T-helper 17 cell (primary cell): ENCODE measurements at places on chromosomes 5 and 9.

GRCh38 chr5:142618130-142618523, 67.8 kb downstream of the FGF1 start:
- no peak for DNase-seq

DNA sequence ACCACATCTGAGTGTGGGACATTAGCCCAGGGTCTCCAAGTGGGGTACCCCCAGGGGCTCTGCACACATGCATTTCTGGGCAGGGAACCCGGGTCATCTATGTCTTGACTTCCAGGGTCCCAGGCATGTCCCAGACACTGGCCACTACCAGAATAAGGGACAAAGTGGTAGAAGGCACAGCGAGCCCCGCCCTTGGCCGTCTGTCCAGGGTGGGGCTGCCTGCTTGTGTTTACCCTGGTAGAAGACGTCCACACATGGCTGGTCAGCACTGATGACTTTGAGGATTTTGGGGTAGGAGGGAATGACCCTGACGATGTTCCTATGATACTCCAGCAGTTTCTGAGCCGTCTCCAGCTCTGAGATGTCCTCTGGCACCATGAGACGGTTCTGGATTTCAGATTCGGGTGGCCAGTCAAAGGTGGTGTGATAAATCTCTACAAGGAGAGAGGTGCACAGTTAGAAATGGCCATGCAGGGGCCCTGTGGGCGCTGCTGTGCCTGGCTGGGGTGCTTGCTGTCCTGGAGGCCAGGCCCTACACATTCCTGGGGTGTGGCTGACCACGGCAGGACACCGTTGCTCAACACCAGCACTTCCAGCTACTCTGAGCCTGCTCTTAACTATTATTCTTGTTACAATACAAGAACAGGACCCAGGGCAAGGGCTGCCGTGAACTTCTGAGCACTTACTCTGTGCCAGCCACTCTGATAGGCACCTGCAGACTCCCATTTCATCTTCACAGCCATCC, 51.3 kb downstream of the AK8 start:
- DNase-seq, result no peak

- no peak for DNase-seq
Measured at GRCh38 chr9:92295240-92295790, 1.8 kb upstream of the IARS1 start.

GRCh38 chr5:171032435-171032973, 170.7 kb downstream of the RANBP17 start:
- DNase-seq, result no peak

- DNase-seq, result no peak
Measured at GRCh38 chr5:59600998-59601397, 292.5 kb downstream of the PDE4D start.
